Activated CD8-positive, alpha-beta memory T cell treated with anti-CD3 and anti-CD28 coated beads, Interleukin-2, amount 50 U/mL, for 48 hours (primary cell): ENCODE measurements at places on chromosomes 4 and X.

DNA sequence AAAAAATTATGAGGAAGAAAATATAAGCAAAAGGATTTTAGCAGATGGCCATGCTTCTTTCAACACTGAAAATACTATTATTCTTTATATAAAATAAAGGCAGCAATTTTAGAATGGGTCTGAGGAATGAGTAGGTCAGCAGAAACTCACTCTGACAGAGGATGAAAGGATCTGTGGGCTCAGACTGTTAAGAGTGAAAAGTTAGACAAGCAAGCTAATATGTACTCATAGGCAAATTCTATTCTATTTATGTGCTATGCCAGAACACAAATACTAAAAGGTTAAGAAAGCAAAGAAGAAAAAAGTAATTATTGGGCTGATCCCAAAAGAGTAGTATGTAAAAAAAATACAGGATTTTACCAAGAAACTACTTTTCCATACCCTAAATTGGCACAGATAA is 13.9 kb downstream of the LCORL start:
- no peak for DNase-seq

DNA sequence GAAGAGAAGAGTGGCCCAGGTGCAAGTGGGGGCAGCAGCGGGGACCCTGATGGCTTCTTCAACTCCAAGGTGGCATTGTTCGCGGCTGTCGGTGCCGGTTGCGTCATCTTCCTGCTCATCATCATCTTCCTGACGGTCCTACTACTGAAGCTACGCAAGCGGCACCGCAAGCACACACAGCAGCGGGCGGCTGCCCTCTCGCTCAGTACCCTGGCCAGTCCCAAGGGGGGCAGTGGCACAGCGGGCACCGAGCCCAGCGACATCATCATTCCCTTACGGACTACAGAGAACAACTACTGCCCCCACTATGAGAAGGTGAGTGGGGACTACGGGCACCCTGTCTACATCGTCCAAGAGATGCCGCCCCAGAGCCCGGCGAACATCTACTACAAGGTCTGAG is 11.4 kb downstream of the EFNB1 start:
- DNase-seq = no peak

DNA sequence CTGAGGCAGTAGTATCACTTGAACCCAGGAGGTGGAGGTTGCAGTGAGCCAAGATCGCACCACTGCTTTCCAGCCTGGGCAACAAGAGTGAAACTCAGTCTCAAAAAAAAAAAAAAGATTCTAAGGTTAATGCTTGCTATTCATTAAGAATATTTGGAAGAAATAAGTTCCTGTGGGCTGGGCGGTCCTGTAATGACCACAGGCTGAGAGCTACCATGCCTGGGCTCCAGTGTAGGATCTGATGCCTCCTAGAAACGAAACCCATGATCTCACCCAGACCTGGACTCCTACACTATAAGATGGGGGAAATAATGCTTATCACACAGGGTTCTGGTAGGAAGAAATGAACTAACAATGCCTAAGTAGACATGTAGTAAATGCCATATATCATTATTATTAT is 17.8 kb downstream of the TMEM192 start:
- no peak for DNase-seq

GRCh38 chrX:16979226-16979625 is 32.8 kb downstream of the REPS2 start:
- no peak for DNase-seq

- DNase-seq = no peak
Observed at GRCh38 chr4:38392223-38392855, 271.7 kb upstream of the KLF3 start.

DNA sequence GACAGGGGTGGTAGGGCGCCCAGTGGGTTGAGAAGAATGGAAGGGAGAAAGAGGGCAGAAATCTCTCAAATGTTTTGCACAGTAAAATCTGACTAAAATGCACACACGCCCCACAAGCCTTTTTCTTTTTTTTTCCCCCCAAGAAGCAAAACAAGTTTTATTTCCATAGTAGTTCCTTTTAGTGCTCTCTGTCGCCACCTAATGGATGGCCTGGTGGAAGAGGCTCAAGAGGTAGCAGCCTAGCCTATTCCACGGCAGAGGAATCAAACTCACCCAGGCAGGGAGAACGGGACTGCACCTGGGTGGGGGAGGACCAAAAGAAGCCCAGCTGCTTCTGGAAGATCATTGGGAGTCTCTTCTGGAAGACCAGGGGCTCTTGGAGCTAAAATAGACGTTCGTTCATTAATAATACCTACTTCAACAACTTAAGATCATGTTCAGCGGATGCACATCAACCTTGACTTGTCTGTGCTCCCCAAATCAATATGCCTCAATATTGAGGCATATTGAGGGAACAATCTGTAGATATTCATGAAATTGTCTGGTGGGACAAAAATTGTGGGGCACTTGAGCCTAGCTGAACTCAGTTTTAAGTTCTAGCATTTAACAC is 31.6 kb upstream of the IRAK1 start:
- peak; percentile 76 for DNase-seq

DNA sequence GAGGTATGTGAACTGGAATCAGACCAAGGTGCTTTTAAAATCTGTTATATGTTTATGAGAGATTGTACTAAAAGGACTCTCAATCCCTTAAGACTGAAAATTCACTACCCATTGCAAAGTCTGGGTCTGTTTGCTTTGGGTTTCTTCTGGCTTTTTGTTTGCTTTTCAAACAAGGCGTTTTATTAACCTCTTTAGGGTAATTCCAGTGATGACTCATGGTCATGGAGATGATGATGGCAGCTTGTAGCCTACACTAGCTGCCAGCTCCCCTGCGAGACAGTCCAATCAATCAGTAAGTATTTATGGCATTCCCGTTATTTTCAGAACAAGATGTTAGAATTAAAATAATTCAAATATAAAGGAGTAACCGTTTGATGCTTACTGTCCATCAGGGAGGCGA is 643.8 kb upstream of the FTHL17 start:
- no peak for DNase-seq
